ENCODE measurements at places on chromosomes 1 and 21.

GRCh38 chr1:23959461-23960290 lies at the start of gene PNRC2:
Gene PNRC2, plus strand, starts transcription at chr1:23959828. Its CDS starts 1,630 bp downstream, at chr1:23961458.
- peak; percentile 95 for DNase-seq

GRCh38 chr1:160797861-160798273 lies 1.9 kb downstream of the LY9 start:
- DNase-seq = no peak

DNA sequence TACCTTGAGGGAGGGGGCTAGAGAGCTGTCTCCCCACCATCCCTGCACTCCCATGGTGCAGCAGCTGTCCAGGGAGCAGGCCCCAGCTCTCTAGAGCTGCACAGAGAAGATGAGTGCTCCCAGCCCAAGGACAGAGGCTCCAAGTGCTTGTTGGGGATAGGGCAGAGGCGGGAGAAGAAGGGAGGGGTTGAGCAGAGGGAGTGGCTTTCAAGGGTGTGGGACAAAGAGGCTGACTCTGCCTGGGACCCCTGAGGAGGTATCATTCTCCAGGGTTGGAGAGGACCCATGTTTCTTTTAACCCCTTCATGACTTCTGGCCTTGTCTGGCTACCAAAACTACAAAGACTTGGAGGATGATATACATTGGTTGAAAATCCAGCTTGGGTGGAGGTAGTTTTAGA lies 14.6 kb downstream of the FOXD2 start:
- no peak for DNase-seq

DNA sequence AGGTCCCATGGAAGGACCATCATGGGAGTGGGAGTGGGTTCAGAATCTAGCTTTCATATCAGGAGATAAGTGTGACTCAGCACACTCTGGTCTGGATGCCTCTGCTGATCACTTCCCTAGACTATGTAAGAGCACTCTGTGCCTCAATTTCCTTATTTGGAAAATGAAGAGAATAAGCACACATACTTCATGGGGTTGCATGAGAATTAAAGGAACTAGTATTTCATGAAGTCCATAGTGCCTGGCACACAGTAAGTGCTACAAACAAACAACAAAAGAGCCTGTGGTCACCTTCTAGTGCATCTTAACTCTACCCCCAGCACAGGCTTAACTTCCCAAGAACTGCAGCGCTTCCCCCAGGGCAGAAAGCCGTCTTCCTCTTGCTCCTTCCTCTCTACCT lies 9.6 kb upstream of the IL20 start:
- DNase-seq = no peak

All from RKO (cell line).